NCI-H2081 (cell line): ENCODE measurements at places on chromosomes 2 and 18.
A peak's percentile ranks its signal among the peaks of the same experiment; 100 is the strongest.

DNA sequence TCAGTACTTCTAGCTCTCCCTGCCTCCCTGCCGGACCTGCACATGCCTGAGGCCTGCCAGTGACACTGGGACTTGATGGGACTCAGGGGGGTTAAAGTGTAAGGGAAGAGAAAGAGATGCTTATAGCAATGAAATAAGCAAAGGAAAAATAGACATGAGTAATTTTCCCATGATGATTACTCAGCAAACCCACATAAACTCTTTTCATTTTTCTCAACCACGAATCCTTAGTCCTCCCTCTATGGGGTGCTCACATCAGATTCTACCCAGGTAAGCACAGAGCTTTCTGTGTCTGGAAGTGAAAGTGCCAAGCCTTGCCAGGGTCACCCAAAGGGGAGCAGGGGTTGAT lies 44.8 kb upstream of the ANKRD62 start:
- DNase-seq = no peak

- DNase-seq = no peak
Measured at GRCh38 chr2:3422161-3422779, 42.8 kb downstream of the TRAPPC12 start.

DNA sequence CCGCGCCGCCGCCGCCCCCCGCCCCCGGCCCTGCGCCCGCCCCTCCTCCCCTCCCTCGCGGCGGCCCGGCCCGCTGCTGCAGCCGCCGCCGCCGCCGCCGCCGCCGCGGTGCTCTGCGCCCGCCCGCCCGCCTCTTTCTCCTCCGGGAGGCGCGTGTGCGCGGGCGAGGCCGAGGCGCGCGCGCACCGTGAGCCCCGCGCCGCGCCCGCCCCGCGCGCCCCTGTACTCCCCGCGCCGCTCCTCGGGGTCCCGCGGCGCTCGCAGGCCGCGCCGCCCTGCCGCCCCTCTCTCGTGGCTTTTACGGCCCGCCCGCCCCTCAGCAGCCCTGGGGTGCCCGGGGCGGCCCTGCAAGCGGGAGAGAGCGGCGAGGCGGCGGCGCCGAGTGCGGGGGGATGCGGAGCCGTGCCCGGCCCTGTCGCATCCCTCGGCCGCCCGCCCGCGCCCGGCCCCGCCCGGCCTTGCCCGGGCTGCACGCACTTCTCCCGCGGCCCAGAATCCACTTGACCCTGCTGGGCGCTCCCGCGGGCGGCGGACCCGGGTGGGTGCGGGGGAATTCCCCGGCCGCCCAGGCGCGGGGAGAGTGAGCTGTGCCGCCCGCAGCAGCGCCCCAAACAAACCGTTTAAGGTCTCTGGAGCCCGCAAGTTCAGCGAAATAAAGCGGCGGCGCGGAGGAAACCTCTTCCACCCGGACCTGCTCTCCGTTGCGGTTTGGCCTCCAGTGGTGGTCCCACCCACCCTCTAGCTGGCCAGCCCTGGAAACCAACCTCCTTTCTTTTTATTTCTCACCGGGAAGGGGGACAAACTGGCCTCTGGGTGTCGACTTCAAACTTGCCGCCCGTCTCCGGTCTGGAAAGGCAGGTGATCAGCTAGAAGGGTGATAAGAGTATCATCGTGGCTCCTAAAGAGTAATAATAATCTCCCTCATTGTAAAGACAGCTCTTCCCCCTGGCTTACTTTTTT lies 37.4 kb downstream of the AFF3 start:
- no peak for DNase-seq

GRCh38 chr2:198498516-198498915 lies 694.1 kb downstream of the PLCL1 start:
- DNase-seq = no peak

GRCh38 chr2:95670686-95671085 lies 78.9 kb downstream of the TRIM43 start:
- no peak for DNase-seq

DNA sequence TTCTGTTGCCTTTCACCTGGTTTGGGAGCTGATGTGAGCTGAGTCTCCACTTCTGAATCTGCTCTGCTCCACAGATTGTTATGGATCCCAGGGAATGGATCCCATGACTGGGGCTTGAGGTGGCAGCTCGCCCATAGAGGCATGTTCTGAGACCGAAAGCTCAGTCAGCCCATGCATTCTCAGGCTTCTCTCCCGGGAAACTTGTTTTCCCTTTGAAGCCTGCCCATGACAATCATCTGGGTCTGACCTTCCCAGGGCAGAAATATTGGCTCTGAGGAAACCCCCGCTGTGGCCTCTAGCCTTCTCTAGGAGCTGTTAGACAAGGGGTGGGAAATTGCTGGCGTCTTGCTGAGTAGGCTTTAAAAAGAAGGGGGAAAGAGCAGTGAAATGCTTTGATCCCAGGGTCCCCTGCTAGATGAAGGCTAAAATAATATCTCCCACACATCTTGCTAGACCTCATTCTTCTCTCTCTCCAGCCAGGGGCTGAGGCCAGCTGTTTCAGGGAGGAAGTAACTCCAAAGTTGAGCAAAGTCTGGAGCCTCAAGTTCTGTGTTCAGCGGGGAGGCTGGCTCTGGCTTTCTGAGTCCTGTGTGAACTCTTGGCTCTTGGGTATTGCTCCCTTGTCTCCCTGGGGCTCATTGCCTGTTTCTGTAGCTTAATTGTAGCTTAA lies 2.0 kb downstream of the VAMP8 start:
- DNase-seq = no peak

- no peak for DNase-seq
Measured at GRCh38 chr2:83587309-83587708, 871.8 kb downstream of the SUCLG1 start.

- DNase-seq = no peak
Measured at GRCh38 chr2:173271135-173271534, 83.5 kb upstream of the CDCA7 start.

GRCh38 chr2:15986068-15986560 lies 45.8 kb downstream of the MYCN start:
- DNase-seq = no peak

DNA sequence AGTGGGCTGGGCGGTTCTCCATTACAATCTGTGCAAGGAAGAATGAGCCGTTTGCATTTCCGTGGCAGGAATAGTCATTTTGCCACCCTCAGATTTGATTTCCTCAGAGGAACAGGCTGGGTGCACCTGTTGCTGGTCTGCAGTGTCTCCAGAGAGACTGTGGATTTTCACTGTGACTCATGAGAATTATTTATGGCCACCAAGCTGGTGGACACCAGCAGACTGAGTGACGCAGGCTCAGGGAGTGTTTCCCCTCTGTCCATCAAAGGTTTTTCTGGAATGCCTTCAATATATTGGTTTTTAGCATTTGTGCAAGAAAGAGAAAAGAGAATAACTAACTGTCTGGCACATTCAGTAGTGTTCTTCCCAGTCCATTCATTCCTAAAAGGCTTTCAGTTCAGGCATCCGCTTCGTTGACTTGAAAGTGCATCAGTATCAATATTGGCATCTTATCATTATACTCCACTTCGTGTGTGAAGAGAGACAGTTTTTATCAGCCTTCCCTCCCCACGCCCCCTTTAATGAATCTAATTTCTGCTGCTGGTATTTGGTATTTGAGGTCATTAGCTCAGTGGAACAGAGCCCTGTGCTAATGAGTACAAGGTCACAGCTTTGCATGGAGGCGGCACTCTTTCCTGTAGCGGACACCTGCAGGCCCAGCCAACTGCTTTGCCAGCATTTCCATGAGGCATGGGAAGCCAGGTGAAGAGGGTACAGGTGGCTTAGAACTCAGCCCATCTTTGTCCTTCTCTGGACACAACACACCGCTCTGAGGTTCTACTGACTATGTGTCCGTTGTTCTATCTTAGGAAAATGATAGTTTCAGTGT lies 39.9 kb downstream of the PRKCE start:
- DNase-seq = no peak

DNA sequence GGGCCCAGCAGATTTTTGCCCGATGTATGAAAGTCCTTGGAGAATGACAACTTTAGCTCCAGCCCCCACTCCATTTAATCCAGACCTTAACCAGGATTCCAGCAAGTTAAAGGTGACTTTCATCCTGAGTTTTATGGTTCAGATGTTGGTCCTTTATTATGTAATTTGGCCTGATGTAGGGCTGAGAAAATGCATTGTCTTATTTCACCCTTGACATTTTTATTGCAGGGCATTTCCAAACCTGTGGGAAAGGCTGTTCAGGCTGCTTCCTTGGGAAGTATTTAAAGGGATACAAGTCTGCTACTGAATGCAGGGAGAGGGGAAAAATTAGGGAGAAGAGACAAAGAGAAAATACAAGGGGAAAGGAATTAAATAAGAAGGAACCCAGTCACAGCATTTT lies 48.8 kb downstream of the ASB1 start:
- no peak for DNase-seq

- DNase-seq = peak; percentile 59
Measured at GRCh38 chr2:165794536-165794928, 485 bp upstream of the GALNT3 start.

DNA sequence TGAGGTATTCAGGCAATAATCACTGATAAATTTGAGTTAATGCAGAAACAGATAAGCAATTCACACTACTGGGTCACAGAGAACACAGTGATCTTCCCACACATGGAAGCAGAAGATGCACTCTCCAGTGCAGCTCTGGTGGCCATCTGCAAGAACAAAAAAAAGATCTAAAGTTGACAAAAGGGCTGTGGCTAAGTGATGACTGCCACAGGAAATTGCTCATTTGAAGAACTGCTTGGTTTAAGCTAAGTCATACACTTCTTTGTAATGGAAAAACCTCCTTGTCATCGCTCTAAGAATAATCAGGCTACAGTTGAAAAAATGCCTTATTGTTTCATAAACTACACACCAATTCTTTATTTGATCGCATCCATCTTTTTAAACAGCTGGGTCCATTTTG lies 115.1 kb downstream of the DTNB start:
- DNase-seq = no peak

DNA sequence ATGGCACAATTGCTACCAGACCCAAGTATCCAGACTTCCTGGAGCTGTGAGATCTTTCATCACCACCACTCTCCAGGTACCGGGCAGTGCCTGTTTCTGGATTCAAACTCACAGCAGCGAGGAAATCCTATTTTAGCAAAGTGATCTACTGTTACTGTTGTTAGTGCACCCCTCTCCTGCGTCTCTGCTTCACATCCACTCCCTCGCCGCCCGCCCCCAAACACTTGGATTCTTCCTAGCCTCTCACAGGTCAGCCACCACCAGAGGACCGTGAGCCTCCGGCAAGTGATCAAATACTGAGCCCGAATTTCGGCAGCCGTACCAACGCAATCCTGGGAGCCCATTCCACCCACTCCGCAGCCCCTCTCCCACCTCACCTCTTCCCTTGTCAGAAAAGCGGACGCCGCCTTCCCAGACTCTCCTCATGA lies 519 bp downstream of the METTL4 start:
- DNase-seq = peak; percentile 17

- no peak for DNase-seq
Measured at GRCh38 chr2:183427558-183427957, 303.3 kb downstream of the NUP35 start.

- DNase-seq = no peak
Measured at GRCh38 chr2:220513573-220514288, 886.3 kb downstream of the SLC4A3 start.

DNA sequence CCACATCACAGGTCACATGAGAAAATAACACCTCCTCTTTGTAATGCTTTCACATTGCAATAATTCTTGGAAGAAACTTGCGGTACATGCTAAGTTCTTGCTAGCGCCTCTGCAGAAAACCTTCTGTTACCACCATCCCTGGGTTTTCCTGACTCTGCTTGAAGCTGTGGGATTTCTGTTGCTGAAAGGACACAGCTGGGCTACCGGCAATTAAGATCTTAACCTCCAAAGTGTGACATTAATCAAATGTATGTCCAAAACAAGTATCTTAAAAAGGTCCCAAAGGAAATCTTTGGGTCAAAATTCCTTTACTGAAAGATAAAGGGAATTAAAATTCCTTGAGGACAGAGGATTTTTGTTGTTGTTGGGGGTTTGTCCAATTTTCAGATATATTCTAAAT lies 7.5 kb downstream of the CCBE1 start:
- DNase-seq = no peak

GRCh38 chr18:63311118-63312018 lies 8.2 kb downstream of the BCL2 start:
- DNase-seq = no peak

GRCh38 chr2:177675825-177676224 lies 283.3 kb downstream of the AGPS start:
- no peak for DNase-seq

DNA sequence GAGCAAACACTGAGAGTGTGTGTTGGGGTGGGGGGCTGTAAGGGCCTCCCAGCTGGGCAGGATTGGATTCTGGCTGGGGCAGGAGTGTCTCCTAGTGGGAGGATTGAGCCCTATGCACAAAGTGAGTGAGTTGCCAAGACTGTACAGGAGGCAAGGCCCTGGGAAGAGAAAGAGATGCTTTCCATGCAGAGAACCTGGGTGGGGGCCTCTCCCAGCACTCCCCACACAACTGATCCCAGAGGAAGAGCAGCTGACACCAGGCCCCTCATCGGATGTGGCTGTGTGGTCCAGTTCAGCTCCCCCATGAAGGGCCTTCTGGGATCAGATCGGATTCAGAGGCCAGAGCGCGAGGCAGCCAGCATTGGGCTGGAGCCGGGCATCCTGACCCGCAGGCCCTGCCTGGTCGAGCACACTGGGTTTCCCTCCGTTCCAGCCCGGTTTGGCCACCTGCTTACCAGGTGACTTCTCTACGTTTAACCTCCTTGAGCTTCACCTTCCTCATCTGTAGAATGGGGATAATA lies 49.4 kb upstream of the FAHD2A start:
- no peak for DNase-seq

DNA sequence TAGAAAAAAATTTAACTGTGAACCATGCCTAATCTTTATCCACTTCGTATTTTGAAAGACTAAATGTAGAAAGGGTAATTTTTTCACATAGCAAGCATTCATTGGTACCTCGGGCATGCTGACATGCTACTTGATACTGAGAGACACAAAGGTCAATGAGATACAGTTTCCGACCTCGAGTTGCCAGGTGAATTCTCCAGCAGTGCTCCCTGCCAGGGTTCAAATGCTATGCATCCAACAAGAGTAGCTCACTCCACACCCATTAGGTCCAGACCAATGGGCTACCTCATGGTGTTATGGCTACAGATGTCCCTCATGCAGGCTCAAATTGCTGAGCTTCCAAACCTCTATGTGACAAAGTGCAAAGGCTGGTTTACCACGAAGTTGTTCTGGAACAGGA lies 305.8 kb downstream of the PIEZO2 start:
- no peak for DNase-seq

- peak; percentile 7 for DNase-seq
Measured at GRCh38 chr2:74149247-74149525, 1.5 kb upstream of the BOLA3 start.
